Activated T-helper 17 cell treated with anti-CD3 and anti-CD28 coated beads, Interleukin-2, amount 50 U/mL, for 72 hours (primary cell): ENCODE measurements at places on chromosomes 3 and 15. TPM values are rescaled to one million over a fixed set of nuclear protein-coding genes. Genes with fewer than 3 reads are reported as not detected.

Gene ZPLD1
- total RNA-seq, result not detected

GRCh38 chr15:83194528-83194927 lies 13.1 kb downstream of the HDGFL3 start:
- no peak for ATAC-seq

DNA sequence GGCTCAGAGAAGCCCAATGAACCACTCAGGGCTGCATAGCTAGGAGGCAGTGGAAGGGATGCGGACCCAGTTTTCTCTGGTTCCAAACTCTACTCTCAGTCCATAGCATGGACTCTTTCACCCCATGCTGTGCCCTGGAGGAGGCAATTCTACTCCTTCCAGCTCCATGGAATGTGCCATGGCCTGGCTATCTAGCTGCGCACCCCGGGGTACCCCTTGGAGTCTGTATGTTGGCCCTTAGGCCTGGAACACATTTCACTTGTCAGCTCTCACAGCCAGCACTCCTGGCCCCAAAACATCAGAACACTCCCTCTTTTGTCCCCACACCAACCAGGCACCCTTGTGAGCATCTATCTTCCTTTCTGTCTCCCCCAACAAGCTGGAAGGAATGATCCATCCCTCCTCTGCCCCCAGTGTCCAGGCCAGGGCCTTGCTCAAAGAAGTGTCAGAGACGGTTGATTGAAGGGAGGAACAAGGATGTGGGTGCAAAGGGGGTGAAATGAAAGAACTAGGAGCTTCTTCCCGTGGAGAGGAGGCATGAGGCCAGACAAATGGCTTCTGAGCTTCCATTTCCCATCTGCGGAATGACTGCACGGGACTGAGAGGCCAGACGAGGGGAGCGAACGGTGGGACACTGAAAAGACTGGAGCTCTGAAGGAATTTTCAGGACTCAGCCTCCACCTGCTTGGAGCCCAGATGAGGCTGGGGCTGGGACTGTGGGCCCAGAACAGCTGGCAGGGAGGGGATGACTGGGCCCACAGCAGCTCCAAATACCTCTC lies 2.8 kb downstream of the PRSS50 start:
- no peak for ATAC-seq

Gene FOXB1
- total RNA-seq, result 1.1 TPM

DNA sequence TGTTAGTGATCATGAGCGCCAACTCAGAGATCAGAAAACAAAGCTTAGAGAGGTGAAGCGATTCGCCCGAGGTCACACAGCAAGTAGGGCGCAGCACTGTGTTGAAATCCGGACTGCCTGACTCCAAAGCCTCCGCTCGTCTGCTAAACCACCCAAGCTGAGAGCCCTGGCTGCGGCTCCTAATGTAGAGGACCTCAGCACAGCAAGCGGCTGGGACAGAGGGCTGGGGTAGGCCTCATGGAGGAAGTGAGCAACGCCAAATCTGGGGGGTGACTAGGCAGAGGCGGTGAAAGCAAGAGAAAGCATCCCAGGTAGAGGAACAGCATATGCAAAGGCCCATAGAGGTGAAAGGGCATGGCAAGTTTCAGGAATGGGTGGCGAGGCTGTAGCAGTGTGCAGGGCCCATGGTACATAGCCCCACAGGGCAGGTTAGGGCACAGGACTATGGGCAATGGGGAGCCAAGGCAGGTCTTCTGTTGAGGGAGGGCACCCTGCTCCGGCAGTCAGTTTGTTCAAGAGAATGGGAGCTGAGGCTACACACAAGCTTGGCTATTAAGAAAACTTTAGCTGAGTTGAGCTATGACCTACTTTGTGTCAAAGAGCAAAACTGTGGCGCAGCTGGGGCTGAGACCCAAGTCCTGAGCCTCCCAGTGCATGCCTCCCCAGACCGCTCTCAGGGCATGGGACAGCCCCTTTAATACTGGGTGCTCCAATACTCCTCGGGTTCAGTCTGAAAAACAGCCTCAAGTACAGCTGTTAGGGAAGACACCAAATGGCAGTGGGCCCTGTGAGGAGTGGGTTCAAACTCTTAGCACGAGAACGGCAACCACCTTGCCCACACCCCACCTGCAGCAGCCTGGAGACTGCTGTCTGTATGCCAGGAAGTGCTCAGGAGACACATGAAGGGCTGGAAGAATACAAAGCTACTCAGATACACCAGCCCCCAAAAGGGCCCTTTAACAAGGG lies 988 bp upstream of the CFAP92 start:
- ATAC-seq, result no peak

Gene PLA2G4E
- total RNA-seq, result not detected

- no peak for ATAC-seq
Measured at GRCh38 chr3:46906471-46907058, 29.0 kb downstream of the PTH1R start.

GRCh38 chr3:143531101-143531500 lies 317.2 kb downstream of the SLC9A9 start:
- ATAC-seq, result no peak

DNA sequence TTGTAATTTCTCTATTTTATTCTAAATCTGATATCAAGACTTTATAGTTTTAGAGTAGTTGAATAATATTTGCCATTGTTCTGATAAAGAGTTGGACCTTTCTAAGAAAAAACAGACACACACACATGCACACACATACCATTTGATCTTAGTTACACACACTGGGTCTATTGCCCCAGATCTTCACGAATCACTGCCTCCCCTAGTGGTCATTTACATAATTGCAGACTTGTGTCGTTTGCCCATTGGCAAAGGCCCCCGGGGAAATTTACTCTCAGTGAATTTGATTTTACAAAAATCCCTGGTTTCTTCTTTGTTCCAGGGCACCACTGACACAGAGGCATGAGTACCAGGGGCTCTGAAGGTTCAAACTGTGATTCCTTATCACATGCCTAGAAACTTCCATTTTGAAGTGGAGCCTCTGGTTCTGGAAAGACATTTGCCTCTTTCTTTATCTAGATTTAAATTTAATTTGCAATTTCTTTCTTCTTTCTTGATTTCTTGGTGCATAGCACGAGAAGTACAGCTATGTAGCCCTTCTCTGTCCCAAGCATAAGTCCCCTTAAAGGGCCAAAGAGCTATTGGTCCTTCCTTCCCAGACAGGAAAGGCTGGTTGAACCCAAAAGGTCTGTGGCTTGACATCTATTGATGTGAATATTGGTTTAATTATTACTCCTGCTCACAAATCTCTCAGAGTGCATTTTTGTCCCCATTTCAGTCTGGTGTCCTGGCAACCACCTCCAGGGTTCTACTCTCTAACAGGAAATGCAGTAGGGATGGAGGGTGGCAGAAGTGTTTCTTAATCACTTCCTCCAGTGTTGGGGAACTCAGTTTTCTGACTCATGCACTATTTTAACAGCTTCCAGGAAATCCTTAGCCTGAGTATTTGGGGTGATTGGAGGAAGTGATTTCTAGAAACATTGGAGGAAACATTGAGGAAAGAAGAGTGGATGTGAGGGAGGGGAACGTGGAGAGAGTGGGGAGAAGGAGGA lies 32.4 kb upstream of the SLC6A11 start:
- ATAC-seq, result no peak

DNA sequence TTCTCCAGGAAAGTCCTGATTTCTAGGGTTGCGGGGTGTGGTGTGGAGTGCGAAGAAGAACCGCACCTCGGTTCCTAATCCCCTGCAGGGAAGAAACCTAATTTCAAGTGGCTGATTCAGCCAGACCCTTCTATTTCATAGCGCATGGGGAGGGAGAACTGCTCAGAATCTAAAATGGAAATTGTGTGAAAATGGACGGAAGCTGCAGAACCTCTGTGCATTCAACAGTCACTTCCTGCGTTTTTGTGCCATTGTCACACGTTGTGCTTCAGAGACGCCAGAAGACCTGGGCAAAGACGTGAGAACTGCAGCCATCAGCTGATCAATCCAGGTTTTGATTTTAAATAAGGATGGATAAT lies 1.2 kb downstream of the SIDT1 start:
- peak; percentile 51 for ATAC-seq

GRCh38 chr3:70386846-70387245 lies 74.4 kb upstream of the MDFIC2 start:
- ATAC-seq, result no peak

DNA sequence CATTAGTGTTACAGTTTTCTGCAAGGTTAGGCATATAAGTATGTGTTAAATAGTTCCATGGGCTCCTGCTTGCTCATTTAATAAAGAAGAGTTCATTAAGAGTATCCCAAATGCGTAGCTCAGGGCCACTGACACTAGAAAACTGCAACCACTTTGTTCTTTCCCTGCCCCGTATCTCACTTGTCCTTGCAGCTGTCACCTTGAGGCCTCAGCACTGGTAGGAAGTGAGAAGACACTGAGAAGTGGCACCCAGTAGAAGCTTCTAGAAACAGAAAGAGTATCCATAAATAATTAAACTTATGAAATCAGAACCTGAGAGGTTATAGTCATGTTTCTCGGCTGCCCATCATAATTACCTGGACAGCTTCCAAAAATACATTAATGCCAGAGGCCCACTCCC lies 266.0 kb downstream of the KCNMB2 start:
- no peak for ATAC-seq
